ENCODE measurements at places on chromosomes 3 and 15. TPM values are rescaled to one million over a fixed set of nuclear protein-coding genes. Genes with fewer than 3 reads are reported as not detected.

- no peak for DNase-seq
Observed at GRCh38 chr3:48561045-48561736, 2.4 kb downstream of the UCN2 start.

- no peak for DNase-seq
Observed at GRCh38 chr15:99197856-99198255, 51.5 kb downstream of the TTC23 start.

- DNase-seq, result no peak
Observed at GRCh38 chr15:67927501-67928168, 87.8 kb upstream of the RNU6-1 start.

GRCh38 chr3:187012609-187013051, 82.3 kb downstream of the ST6GAL1 start:
- DNase-seq, result no peak

DNA sequence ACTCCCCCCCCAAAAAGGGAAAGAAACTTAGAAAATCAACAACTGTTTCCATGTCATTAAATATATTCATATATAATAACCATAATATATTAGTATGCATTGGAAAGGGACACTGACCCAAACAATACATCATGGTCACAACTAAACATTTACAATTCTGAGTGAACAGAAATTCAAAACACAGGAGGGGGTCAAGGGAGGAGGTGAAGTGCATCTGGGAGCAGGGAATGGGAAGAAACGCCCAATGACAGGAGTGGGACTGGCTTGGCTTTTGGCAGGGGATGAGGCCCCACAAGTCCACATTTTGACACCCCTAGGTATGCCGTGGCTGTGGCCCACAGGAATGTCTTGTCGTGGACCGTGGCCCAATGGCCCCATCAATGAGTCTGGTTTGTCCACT, 41.1 kb downstream of the FGD5 start:
- DNase-seq, result no peak

- DNase-seq, result no peak
Observed at GRCh38 chr15:26724381-26725150, 48.3 kb downstream of the GABRB3 start.

DNA sequence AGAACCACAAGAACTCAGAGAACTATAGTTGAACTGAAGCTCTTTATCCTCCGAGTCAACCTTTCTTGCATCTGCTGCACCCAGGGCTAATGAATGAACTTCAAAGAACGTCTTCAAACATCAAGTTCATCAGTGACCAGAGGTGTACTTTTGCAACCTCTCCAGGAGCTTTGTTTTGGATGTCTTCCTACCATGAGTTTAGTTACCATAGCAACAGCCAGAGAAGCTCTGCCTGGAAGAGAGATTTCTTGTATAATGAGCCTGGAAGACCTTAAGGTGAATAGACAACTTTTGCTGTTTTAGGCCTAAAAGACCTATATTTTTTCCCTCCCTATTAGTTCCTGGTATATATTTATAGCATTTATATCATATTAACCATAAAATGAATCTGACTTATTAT, 9.1 kb downstream of the ACTC1 start:
- no peak for DNase-seq

DNA sequence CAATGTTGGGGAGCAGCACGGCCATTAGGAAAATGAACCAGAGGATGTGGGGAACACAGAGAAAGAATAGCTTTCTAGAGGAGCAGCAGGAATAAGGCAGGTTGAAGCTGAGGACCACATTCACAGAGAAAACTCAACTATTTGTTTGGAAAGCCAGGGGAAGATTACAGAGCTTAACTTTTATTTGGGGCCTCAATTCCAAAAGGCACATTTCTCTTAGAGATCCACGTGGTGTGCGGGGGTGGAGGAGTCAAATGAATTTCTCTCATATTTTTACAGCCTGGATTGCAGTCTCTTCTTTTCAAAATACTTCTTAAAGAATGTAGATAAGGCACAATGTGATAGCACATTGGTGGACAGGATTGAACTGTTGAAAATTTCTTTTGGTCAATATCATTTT, 253.7 kb downstream of the ROBO1 start:
- no peak for DNase-seq

DNA sequence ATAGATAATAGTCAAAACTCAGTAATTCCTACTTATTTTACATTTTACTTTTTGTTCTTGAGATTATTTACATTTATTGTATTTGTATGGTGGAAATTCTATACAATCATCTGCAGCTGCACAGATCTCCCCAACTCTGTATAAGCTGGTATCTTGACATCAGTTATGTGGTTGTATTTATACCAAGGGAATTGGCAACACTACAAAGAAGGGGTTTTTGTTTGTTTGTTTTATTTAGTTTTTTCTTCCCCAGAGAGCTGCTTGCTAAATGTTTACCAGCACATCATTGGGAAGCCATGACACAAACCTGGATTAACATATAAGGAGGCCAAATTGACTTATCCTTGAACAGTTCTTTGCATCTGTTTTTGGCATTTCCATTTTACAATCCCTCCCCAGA, 389.2 kb upstream of the KCNMB2 start:
- DNase-seq, result no peak

GRCh38 chr3:167913219-167913835, 177.8 kb downstream of the SERPINI1 start:
- DNase-seq, result no peak

DNA sequence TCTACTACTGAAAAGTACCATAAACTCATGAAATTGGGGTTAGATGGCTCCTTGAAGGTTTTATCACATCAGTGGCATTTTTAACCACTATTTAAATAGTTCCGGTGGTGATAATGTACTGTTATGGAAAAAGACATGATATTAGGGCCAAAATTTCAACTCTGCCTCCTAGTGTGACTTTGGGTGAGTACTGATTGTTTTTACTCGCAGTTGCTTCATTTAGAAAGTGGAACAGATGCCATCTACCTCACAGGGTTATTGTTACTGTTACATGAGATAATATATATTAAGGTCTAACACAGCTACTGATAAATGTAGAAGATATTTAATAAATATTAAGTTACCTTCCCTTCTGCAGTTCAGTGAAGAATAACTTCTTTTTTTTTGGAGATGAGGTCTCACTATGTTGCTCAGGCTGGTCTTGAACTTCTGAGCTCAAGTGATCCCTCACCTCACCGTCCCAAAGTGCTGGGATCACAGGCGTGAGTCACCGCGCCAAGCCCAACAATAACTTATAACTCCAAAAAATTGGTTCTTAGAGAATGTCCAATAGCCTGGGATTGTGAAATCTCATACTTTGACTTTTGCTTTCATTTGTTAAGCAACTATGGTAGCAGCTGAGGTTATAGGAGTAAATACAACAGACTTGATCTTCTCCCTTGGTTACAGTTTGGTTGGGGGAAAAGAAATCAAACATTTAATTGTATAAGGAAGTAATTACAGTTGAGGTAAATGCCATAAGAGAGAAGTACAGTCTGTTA, 48.3 kb downstream of the MEF2A start:
- DNase-seq, result no peak

DNA sequence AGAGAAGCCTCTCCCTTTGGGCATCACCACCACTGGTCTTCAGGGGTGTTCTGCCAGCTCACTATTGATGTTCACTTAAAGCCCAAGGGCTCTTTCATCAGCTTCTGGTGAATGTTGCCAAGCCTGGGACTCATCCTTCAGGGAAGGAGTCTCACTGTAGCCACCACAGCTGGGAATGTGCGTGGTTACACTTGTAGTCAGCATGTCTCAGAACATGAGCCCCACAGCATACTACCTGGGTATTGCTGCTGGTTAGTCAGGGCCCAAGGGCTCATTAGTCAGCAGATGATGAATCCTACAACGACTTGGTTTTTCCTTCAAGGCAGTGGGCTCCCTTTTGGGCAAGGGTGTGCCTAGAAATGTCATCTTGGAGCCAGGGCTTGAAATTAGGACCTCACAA, 412.9 kb downstream of the VGLL3 start:
- DNase-seq, result no peak

GRCh38 chr3:125367403-125368230, 7.5 kb downstream of the ZNF148 start:
- DNase-seq, result no peak

DNA sequence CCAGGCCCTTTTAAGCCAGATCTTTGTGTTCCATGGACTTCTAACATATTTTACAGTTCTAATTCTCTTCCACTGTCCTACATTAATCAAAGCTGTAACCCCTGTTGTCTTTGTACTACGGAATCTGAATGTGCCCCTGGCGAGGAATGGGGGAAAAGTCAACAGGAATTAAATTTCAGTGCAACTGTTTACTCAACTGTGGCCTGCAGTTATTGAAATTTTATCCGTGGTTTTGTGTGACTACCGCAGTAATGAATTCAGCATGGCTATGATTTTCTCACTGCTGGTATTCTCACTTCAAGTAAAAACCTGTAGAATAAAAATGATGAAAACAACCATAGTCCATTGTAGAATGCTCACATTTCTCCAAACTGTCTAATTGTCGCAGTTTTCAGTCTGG, 388.0 kb downstream of the FOXP1 start:
- DNase-seq, result no peak

DNA sequence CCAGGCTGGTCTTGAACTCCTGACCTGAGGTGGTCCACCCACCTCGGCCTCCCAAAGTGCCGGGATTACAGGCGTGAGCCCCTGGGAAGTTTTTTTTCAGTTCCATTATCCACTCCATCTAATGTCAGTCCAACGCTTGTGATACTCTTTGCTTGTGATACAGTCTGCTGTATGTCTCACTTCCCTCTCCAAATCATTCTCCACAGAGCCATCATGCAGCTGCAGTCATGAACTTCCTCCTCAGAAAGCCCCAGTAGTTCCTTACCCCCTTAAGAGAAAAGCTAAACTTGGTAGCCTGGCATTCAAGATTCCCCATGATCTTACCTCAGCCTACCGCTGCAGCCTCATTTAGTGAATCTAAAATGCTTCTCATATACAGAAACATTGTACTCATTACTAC, 2.3 kb downstream of the ARPC4 start:
- DNase-seq, result no peak

DNA sequence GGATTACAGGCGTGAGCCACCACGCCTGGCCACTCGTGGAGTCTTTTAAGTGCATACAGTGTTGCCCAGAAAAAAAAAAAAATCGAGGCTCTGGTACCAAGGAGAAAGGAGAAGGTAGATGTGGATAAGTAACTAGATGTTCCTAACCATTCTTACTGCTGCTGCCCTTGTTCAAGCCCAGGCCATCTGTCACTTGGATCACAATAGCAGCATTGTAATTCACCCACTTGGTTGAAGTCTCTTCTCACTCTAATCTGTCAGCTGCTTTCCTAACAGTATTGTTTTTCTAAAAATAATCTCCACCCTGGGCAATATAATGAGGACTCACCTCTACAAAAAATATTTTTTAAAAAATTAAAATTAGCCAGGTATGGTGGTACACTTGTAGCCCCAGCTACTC, 58.0 kb upstream of the CRTC3 start:
- no peak for DNase-seq

DNA sequence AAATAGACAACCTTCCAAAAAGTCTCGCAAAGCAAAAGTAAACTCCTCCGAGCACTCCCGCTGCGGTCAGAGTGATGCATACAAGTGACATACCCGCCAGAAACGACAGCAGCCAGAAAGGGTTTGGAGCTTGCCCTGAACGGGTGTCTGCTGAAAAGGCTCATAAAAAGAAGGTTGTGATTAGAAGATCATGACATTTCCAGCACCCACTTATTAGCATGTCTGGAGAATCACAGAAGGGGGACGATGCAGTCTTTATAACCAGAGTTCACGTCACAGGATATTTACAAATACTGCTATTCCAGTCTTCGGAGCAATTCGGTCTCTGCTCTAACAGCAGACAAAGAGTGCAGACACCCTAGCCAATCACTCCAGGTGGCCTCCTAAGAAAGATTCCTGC, 59.1 kb upstream of the FRMD4B start:
- DNase-seq, result no peak

SNAPC5 gene
- total RNA-seq, result 36.4 TPM

CPN2 gene
- total RNA-seq, result 0.08 TPM

TLR9 gene
- not detected for total RNA-seq

GNAT1 gene
- not detected for total RNA-seq

ZCWPW2 gene
- 0.82 TPM for total RNA-seq

CSPG4 gene
- 17.5 TPM for total RNA-seq

CADPS gene
- not detected for total RNA-seq

GP9 gene
- not detected for total RNA-seq

All from Panc1 (cell line).